ENCODE measurements at places on chromosomes 5 and 9.

- DNase-seq = no peak
These were observed 61.1 kb upstream of the TAS2R1 start for GRCh38 chr5:9691261-9691660.

- DNase-seq = no peak
These were observed 4.8 kb downstream of the DNAH5 start for GRCh38 chr5:13939638-13940037.

DNA sequence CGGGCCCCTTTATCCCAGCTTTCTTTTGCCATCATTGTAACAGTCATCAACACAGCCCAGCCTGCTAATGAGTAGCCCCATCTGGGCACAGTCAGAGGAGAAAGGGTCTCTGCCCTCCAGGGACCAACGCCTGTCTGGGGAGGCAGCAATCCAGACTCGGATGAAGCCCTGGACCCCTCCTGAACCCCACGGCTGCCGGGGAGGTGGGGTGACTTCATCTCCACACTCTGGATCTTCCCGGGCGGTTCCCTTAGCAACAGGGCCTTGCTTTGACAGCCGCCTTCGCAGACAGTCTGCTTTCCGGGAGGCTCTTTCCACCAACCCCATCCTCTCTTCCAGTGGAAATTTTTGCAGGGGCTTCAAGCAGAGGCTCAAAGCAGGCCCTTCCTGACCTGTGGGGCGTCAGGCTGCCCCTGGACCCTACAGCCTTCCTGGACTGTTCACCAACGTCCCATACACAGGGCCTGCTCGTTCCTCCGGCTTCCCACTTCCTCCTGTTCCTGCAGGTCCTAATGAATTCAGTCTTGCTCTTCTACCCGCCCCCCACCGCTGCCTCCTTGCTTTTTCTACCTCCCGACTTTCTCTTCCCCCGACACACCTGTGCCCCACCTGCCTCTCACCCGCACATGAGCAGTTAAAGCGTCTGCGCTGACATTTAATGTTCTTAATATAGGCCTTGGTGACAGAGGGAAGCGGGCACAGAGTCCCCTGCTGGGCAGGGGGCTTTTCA lies 161.7 kb upstream of the MVB12B start:
- DNase-seq = no peak

DNA sequence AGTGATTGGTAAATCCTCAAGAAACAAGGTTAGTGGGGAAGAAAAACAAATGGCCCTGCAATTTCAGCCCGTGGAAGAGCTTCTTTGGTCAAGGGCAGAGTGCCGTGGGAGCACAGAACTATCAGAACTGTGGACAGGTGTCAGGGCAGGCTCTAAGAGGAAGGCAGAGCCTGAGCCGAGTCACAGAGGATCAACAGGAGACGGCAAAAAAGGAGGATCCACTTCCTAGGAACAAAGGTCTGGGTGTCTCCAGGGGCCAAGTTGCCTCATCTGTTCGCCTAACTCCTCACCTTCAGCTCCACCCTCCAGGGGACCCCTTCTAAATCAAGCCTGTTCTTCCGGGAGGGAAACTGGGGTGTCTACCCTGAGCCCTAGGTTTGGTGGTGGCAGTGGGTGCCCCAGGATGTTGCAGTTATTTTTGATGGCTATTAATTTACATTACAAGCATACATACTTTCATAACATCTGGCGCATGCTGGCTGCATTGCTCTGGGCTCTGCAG lies 88.0 kb downstream of the FEM1C start:
- DNase-seq = no peak

GRCh38 chr5:43627028-43627427 lies 24.0 kb downstream of the NNT start:
- peak; percentile 58 for DNase-seq

- DNase-seq = peak; percentile 96
These were observed 54.1 kb upstream of the ABL1 start for GRCh38 chr9:130780865-130781504.

DNA sequence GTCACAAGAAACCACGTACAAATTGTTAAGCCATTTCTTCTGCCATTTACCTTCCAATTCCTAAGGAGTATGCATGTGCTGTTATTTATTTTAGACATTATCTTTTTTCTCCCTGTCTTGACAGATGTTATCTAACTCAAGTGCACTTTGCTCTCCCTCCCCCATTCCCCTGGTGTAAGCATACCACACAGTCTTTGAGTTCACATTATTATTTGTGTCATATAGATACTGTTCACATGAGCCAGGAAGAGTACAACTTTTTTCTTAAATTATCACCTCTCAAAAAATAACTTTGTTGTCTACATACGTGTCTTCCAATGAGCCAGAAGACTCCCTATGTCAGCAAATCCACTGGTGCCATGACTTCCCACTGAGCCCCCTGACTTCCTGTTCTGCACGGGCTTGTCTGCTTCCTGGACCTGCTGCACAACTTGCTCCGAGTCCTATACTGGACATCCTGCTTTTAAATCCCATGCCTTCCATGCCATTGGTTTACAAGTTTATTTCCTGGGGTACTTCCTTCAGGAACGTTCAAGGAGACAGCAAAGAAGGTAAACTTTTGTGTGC lies 19.9 kb upstream of the FAM120A start:
- DNase-seq = no peak

DNA sequence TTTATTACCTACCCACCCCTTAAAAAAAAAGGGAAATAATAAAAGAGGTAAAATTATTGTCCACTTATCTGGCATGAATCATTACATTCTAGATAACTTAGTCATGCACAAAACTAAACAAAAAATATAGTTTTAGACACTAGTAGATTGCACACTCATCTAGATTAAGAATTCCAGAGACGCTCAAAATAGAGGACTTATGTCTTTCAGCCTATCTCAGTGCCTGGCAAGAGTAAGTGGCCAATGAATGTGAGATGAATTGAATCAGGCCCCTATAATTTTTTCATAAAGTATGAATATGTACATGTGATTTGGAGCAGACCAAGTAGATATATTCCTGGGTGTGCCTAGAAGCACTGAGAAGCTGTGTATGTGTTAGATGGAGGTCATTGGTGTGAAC lies 2.0 kb upstream of the RXFP3 start:
- peak; percentile 26 for DNase-seq

DNA sequence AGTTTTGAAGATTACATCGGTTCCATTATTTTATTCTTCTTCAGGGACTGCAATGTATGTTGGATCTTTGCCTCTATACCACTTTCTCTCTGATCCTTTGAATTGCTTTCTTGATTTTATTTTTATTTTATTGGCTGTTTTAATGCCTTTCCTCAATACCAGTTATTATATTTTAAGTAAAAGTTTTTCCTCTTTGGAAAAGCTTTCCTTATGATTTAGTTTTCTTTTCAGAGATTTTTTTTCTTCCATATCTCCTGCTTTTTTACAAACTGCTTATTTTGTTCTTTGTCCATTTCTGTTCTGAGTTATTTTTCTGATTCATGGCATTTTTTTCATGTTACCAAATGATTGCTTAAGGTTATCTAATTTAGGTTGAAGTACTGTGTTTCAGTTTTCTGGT lies 11.5 kb downstream of the ZMAT2 start:
- DNase-seq = no peak

DNA sequence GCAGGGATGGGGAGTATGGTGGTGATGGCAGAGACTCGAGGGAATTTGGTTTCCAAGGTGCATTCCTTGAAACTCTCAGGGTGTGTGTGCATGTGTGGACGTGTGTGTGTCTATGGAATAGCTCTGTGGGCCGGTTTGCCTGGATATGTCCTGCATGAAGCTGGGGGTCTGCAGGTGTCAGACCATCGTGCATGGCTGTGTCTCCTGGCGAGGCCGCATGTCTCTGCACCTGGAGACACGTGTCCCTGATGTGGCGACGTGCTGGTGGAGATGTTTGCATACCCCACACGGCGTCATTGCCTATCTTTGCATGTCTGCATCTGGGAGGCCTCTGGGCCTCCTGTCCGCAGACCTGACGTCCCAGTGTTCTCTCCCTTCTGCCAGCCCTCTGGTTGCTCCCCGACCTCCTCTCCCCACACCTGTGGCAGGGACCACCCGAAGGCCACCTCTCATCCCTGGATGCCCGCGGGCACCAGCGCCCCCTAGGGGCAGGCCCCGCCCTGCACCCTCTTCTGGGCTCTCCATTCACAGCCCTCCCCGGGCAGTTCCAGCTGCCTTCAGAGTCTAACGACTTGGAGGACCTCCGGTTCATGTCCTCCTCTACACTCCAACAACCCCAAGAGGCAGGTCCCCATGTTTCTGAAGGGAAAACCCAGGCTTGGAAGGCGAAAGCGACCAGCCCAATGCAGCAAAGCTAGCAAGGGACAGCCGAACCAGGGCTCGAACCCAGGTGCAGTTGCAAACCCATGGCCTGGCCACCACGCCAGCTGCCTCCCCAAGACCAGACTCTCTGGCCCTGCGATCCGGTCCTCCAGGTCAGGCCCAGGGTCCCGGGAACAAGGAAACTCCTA lies 88.6 kb downstream of the LMX1B start:
- no peak for DNase-seq

- no peak for DNase-seq
These were observed 142.1 kb downstream of the GPBP1 start for GRCh38 chr5:57315941-57316340.

GRCh38 chr5:10506535-10506934 lies 57.3 kb upstream of the ANKRD33B start:
- DNase-seq = no peak

DNA sequence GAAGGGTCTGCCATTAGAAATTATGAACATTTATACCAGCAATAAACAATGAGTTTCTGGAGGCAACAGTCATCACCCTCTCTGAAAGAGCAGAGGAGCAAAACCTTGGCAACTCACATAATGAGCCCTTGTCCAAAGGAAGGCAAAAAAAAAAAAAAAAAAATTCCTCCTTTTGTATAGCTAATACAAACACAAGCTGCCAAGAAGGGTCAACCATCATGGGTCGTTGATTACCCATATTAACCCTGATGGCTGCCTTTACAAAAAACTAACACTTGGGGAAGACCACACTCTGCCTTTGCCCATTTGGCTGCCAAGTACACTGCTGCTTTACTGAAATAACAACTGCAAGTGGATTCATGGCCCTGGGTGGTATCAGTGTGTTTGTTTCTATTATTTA lies 272.7 kb downstream of the ADAMTSL1 start:
- no peak for DNase-seq
